A673 (cell line): ENCODE measurements at places on chromosomes 6 and 20.

- no peaks in the 10 kb centered on the region for H3K36me3 ChIP-seq
- H3K4me1 ChIP-seq = no peaks in the 10 kb centered on the region
- DNase-seq = no peak
- H3K4me3 ChIP-seq = no peak within 1 kb of the TSS
Observed at GRCh38 chr6:33073431-33073871, at the start of gene HLA-DPA1. HLA-DPA1 (minus strand) TSS chr6:33073649.

GRCh38 chr6:163671355-163671754 is 256.8 kb downstream of the QKI start:
- DNase-seq = no peak
- H3K4me3 ChIP-seq = no peak overlapping the region
- no peaks in the 10 kb centered on the region for H3K36me3 ChIP-seq
- no peak overlapping the region for H3K27ac ChIP-seq
- H3K27me3 ChIP-seq = no peaks in the 10 kb centered on the region
- H3K4me1 ChIP-seq = peaks cover 35% of the 10 kb centered on the region

- no peaks in the 10 kb centered on the region for H3K27me3 ChIP-seq
- no peak overlapping the region for H3K4me3 ChIP-seq
- no peak overlapping the region for H3K27ac ChIP-seq
Observed at GRCh38 chr6:44047801-44048200, 79.5 kb downstream of the MRPL14 start.

- H3K4me1 ChIP-seq = no peaks in the 10 kb centered on the region
- no peak overlapping the region for H3K4me3 ChIP-seq
- H3K36me3 ChIP-seq = no peaks in the 10 kb centered on the region
- H3K27me3 ChIP-seq = no peaks in the 10 kb centered on the region
Observed at GRCh38 chr6:27422651-27423332, 34.2 kb downstream of the ZNF391 start.

GRCh38 chr20:1674361-1674760 is 16.8 kb upstream of the SIRPG start:
- no peaks in the 10 kb centered on the region for H3K4me1 ChIP-seq
- H3K27ac ChIP-seq = no peak overlapping the region
- H3K36me3 ChIP-seq = no peaks in the 10 kb centered on the region
- H3K4me3 ChIP-seq = no peak overlapping the region
- DNase-seq = no peak

DNA sequence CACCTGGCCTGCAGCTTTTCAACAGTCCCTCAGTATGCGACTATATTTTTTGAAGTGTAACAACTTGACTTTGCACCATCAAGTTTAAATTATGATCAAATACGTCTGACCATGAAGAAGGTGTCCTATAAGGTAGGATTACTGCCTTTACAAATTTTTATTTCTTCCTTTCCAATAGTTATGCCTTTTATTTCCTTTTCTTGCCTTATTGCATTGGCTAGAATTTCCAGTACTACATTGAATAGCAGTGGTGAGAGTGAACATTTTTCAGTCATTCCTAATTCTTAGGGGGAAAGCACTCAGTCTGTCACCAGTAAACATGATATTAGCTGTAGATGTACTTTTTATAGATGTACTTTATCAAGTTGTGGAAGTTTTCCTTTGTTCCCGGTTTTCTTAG is 81.4 kb downstream of the IRAK1BP1 start:
- no peaks in the 10 kb centered on the region for H3K4me1 ChIP-seq
- no peak for DNase-seq
- no peaks in the 10 kb centered on the region for H3K27me3 ChIP-seq
- H3K4me3 ChIP-seq = no peak overlapping the region
- H3K36me3 ChIP-seq = peaks cover 98% of the 10 kb centered on the region

DNA sequence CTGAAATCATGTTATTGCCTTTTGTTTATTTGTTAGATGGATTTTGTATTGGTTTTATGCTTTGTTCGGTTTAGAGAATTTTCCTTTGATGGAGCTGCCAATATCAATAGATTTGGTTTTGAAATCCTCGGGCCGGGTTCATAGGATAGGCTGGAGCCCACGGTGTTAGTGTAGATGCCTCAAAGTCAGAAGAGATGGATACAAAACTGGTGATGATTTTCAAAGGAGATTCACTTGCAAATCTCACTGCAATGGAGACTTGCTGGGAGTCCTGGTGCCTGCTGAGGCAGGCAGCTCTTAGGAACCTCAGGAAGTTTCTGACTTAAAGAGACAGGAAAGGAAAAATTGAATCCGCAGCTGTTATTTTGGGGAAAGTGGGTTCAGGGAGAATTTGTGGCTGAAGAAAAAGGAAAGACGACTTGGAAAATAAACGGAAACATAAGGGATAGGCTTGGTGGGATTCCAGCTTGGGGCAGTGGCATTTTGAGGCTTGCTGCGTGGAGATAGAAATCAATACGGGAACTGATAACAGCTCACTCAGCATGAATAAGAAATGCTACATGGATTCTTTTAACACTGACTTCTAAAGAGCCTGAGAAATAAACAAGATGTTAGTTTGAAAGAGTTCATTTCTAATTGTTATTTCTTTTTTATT is 241.6 kb downstream of the PHACTR1 start:
- no peaks in the 10 kb centered on the region for H3K36me3 ChIP-seq
- DNase-seq = no peak
- peak overlapping the region; percentile 58 for H3K4me3 ChIP-seq
